ENCODE measurements at places on chromosomes 16 and 17.

DNA sequence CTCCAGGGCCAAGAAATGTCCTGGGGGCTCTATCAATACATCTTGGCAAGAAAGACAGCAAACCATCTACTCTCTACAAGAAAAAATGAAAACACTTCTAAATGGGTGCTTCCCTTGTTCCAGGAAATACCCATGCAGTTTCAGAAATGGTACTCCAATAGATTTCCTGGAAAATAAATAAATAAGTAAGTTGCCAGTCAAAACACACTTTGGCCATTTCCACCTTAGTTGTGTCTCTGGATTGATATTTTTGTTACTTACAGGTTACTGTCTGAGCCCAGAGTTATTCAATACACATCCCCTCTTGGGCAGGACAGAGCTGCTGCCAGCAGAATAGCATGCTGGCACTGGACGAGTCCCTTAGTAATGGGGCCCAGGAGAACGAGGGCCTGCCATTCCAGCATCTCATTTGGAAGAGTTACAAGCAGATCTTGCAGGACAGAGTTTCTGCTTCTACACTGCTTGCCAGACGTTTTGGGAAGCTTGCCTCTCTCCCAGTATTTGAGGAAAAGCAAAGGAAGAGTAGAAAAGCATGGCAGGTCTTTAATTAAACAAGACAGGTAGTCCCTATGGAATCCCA is 100.5 kb downstream of the SMG6 start:
- no peak for DNase-seq

DNA sequence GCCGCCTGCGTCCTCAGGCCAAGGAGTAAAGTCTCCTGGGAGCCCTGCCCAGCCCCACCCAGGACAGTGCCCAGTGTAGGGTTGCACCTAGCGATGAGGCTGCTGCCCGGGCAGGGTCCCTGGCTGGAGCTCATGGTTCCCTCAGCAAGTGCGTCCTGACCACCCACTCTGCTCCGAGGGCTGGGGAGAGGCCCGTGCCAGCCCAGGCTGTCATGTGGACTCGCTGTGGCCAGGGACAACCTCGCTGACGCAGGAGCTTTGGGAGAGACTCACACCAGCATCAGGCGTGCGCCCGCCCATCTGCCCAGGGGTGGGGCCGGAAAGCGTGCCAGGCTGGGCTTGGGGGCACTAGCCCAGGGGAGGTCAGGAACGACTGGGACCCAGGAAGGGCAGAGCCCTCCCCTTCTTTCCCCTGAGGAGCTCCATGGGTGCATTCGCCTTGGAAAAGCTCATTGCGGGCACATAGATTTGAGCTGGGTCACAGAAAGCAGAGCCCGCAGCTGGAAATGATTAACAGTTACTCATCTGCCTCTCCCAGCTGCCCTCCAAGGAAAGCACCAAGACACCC is 19.7 kb downstream of the DPEP1 start:
- DNase-seq: no peak

GRCh38 chr17:44464037-44464436 is 39.2 kb downstream of the GPATCH8 start:
- DNase-seq: no peak

DNA sequence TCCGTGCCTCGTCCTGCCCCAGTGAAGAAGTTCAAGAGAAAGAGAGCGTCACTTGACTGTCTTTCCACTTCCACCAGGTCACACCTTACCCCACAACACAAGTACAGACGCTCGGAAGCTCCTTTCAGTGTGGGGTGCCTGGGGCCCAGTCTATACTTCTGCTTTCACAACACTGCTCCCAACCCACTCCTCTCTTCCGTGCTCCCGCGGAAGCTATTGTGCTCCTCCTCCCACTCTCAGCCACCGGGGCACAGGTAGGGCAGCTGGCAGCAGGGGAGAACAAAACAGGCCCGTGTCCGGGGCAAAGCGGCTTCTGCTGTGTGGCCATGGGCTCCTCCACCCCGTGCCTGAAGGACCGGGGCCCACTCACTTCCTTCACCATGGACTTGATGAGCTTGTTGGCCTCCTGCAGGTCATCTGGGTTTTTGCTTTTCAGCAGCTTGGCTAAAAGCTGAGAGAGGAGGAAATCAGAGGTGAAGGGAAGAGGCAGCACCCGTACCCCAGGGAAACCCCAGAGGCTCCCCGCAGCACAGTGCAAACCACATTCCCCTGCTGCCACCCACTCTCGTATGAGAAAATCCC is 18.9 kb downstream of the GGA3 start:
- DNase-seq: peak; percentile 29

GRCh38 chr17:67525239-67526135 is 148.4 kb downstream of the PITPNC1 start:
- no peak for DNase-seq

Data from T-helper 22 cell (primary cell).